D721Med (cell line): ENCODE measurements at places on chromosomes 3 and 15.

- DNase-seq, result peak; percentile 72
These were observed 6.3 kb downstream of the RPP25 start for GRCh38 chr15:74950078-74950908.

GRCh38 chr15:73593304-73594074 lies 39.7 kb downstream of the NPTN start:
- DNase-seq, result no peak

- no peak for DNase-seq
These were observed 4.7 kb upstream of the RYK start for GRCh38 chr3:134255404-134255803.

- no peak for DNase-seq
These were observed 394.3 kb upstream of the C2CD4B start for GRCh38 chr15:62559381-62559733.

- no peak for DNase-seq
These were observed 69.9 kb downstream of the LDHAL6B start for GRCh38 chr15:59276225-59277178.

GRCh38 chr15:60091157-60091556 lies 87.0 kb downstream of the FOXB1 start:
- DNase-seq, result no peak

DNA sequence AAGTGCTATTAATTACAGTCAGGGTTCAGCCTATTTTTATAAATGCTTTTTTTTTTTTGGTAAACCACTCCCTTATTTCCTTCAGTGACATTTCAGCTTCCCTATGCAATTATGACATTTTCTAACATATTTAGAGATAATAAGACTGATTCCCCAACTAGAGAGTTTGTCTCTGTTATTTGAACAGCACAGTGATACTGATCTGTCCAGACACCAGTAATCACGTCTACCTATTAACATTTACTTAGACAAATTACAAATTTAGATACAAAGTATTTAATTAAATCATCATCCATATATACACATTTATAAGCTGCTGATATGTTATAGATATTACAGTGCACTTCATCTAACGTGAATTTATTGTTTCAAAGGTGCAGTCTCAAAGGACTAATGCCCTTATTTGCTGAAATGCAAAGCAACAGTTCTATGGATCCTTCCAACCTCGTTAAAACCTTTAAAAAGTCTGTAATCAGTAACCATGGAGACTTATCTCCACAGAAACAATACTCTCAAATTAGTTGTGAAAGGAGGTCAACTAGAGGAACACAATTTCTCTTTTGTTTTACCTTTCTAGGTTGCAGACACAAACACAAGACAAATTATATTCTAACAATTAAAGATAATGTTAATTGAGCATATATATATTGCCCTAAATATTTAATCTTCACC lies 1531.1 kb downstream of the SI start:
- DNase-seq, result no peak

DNA sequence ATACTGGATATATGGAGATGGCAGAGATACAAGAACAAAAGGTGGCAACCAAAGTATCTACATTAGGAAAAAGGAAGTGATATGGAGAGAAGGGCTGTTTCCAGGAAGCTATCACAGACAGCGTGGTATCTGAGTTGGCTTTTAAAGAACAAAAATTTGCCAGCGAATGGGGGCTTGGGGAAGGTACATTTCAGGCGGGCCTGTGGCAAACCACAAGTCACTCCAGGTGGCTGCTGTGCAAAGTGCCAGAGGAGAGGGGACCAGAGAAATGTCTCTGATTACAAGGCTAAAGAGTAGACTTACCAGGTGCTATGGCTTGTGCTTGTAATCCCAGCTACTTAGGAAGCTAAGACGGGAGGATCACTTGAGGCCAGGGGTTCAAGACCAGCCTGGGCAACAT lies 91.1 kb downstream of the MSL2 start:
- DNase-seq, result no peak

GRCh38 chr3:44227632-44228031 lies 14.1 kb upstream of the TOPAZ1 start:
- no peak for DNase-seq

DNA sequence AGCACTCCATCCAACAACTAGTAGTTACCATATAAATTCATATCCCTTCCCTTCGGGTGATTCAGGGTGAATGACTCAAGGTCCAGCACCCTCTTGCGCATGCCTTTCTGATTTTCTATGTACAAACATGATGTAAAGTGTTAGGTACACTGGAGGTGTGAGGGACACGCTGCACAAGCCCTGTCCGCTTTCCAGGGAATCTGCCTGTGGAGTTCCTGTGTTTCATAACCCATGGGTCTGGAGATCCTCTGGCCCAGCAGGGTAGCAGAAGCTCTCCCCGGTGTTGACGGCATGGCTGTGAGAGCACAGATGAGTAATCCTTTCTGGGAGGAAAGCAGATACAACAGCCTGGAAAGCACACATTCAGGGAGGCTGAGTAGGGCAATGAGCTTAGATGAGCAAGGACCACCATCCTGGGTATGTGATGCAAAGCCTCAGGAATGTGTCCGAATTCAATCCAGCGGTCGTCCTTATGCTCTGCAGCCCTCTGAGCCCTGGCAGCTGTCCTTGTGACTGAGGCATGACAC lies 142.9 kb upstream of the TP63 start:
- no peak for DNase-seq

GRCh38 chr3:193874997-193875593 lies 260.9 kb upstream of the HES1 start:
- DNase-seq, result no peak

DNA sequence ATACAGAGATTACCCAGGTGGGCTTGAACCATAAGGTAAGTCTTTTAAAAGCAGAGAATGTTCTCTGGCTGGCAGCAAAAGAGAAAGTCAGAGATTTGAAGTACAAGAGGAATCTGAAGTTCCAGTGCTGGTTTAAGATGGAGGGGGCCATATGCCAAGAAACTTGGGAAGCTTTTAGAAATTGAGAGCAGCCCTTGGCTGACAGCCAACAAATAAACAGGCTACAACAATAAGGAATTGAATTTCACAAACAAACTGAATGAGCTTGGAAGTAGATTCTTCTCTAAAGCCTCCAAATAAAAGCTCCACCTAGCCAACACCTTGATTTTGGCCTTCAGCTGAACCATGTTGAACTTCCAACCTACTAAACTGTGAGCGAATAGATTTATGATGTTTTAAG lies 85.7 kb downstream of the TRIM42 start:
- DNase-seq, result no peak

- no peak for DNase-seq
These were observed 171.8 kb upstream of the WNT5A start for GRCh38 chr3:55658690-55659562.

- no peak for DNase-seq
These were observed 81.5 kb upstream of the SLC2A2 start for GRCh38 chr3:171108066-171108465.

DNA sequence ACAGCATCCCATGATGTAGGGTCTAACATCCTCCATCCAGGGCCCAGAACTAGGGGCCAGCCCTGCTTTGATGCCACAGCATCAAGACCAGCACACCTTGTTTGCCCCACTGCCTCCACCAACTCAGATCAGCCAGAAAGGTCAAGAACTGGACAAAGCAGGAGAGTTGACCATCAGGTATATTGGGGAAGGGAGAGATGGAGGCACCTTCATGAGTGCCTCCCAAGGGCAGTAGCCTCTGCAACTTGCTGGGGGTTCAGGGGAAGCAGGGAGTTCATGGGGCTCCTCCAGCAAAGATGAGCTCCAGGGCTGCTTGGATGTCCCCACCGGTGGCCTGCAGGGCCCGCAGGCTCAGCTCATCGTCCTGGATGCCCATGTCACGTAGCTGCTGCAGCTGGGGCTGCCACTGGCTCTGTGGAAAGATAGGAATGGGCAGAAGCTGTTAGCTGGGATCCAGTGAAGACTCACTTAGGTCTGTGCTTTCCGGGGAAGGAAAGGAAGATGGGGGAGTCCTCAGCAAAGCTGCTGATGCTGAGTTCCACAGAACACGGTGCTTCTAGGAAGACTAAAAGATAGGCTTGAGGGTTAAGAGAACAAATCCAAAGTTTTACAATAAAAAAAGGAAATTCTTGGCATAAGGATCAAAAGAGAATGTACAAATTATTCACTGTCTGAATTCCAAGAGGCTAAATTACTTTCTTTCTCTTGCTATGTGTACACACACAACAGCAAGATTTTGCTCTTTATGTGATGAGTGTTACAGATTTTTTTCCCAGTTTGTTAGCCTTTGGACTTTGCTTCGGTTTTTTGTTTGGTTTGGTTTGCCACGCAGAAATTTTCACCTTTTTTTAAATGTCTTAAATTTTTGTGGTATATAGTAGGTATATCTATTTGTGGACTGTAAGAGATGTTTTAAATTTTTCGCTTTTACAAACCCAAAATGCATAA lies 12.3 kb upstream of the SEMA7A start:
- no peak for DNase-seq

DNA sequence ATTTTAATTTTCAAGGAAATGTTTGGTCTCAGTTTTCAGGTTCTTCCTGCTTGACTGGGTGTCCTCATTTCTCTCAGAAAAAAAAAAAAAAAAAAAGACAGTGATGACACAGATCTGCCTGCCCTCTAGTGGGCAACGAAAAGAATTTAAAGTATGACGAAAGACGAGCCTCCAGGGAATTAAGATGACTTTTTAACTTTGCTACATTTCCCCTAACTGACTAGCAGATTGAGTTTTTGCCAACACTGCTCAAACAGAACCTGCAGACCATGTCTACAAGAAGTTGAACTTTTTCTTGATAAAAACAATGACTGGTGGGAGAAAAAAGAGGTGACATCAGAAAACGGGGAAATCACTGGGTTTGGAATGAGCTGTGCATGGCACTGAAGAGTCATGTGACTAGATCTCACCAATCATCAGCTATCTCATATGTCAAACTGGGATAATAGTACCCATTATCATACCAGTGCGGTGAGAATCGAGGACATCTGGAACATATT lies 40.8 kb downstream of the EOMES start:
- DNase-seq, result no peak

- DNase-seq, result no peak
These were observed 1196.3 kb downstream of the ROBO1 start for GRCh38 chr3:78571486-78571885.

- no peak for DNase-seq
These were observed 29.5 kb downstream of the CFAP100 start for GRCh38 chr3:126424039-126424717.

DNA sequence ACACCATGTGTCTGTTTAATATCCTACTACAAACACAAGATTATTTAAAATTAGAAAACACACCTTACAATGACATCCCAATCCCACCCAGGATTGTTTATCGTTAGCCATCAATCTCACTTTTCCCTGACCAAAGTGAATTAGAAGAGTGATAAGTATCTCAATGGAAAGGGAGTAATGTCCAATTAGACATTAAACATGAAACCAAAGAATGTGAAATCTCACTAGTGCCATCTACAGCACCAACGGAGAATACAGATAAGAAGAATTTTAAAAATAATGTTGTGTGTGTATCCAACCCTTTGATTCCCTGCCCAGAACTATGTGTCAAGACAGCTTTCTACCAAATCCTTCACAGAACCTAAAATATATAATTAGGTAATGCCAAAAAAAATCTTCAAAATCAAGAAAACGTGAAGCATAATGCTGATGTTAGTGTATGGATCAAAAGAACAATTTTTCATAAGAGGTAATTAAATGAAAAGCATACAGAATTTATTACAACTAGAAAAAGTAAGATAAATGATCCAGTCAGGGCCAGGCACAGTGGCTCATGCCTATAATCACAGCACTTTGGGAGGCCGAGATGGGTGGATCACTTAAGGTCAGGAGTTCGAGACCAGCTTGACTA lies 64.2 kb downstream of the SCAPER start:
- DNase-seq, result no peak

- DNase-seq, result no peak
These were observed 473.7 kb upstream of the ROBO2 start for GRCh38 chr3:76566211-76566534.

GRCh38 chr3:12944849-12945248 lies 103.5 kb upstream of the RPL32 start:
- DNase-seq, result no peak

- no peak for DNase-seq
These were observed 59.9 kb downstream of the OXSM start for GRCh38 chr3:25849641-25850385.

DNA sequence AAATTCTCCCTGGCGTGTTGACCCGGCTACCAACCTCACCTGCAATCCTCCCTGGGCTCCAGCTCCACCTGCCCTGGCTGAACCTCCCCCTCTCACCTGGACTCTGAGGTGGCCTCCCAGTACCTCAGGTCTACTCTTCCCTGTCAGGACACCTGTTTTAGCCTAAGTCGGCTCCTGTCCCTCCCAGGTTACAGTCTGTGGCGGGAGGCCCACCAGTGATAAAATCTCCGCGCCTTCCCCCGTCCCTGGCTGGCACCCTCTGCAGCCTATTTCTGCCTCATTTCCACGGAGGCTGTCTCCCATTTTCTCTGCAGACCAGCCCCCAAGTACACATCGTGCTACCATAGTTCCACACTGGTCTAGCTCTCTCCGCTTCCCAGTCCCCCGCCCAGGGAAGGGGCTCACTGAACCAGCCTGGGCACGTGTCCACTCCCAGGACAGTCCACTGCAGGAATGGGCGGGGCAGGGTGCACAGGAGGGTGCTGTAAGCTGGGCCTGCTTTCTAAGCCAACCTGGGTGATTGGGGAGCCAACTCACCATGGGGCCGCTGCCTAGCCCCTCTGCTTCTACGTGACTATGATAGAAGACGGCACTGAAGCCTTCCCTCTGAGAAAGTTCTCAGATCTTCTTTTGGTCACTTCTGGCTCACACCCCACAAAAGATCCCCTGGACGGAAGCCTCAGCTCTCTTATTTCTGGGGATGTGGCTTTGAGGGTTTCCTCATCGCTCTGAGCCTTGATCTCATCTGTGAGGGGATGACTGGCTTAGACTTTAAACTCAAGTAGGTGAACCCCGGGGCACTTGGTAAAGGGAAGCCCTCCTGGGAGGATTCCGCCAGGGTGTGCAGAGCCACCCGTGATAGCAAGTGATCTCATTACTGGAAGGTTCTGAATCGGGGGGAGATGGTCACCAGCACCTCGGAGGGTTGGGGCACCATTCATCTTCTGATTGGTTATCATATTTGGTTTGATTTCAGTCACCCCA lies 96.6 kb downstream of the NSMCE3 start:
- no peak for DNase-seq

DNA sequence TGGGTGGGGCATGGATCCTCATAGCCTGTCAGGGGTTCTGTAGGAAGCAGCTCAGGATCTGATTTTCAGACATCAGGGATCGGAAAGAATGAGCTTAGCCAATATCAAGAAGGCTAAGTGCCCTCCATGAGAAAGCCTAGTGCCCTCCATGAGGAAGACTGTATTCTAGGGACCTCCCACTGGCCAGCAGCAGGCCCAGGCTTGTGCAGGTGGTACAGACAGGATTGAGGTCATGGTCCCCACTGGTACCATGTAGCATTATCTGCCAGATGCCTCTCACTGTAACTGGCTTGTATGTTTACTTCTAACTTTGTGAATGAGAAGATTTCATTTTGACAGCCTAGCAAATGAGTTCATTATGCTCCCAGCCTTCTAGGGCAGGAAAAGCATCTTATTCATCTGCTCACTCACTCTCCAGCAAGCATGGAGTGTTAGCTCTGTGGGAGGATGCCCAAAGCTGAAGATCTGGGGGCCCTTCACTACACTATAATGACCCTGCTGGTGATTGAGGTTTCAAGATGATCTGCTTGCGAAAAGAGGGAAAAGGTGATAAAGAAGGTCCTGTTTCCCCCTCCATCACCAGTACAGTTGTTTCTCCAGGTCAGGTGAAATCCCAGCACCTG lies 7.5 kb downstream of the EPHB1 start:
- DNase-seq, result no peak
